ENCODE measurements at places on chromosomes 4 and X.

DNA sequence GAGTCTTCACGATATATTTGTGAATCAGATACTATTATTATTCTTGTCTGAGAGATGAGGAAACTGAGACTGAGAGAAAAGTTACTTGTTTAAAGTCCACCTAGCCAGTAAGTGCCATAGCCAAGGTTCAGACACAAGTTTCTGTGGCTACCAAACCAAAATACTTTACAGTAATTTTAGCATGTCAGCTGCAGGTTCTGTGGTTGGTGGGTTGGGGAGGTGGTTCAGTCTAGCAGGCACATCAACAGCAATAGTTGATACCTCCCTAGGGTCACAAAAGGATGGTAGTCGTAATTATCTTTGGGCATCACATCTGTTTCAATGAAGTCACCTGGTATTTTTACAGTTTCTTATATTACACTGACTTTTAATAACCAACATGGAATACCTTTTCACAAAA is 35.6 kb upstream of the EDA2R start:
- DNase-seq, result no peak

DNA sequence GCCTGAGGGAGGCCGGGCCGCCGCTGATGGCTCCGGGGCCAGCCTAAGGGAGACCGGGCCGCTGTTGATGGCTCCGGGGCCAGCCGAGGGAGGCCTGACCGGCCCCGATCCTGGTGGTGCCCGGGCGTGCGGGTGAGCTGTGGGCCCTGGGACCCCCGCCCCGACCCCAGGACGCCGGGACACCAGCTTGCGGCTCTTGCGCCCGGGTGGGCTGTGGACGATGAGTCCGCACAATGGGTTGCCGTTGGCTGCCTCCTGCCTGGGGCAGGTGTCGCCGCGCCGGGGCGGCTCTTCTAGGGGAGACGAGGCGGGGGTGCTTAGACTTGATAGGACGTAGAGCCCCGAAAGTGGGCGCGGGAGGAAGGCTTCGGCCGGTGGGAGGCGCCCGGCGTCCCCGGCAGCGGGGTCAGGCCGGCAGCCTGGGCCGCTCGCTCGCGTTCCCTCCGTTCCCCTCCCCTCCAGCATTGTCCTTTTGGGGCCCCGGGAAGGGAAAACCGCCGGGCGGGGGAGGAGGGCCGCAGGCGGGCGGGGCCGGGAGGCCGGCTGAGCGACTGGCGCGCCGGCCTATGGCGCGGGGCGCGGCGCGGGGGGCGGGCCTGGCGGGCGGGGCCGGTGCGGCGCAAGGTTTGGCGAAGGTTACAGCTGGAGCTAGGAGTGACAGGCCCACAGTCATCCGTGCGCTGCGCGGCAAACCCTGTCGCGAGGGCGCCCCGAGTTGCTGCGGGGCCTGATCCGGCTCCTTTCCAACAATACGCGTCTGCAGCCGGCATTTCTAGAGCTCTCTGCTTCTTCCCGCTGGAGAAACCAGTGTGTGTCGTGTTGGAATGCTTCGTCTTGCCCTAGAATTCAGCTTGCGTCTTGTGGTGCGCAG is 819 bp downstream of the KIAA0232 start:
- DNase-seq, result peak; percentile 83

DNA sequence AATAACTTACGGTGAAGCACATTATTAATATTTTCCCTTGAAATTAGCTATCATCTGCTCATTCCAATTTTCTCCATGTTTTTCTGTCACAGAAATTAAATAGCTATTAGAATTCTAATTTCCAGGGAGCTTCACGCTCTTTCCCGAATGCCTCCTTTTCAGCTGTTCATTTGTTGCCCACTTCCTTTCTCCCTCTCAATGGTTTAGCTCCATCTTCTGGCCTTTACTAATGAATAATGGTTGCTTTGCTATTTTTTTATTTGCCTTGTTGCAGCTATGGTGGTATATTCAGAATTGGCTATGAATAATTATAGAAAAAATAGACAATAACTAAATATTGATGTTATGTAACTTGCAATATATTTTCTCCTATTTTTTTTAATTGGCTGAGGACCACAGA is 70.5 kb downstream of the GRIA2 start:
- DNase-seq, result no peak

- DNase-seq, result no peak
These were observed 5.4 kb upstream of the SH3BP2 start for GRCh38 chr4:2787230-2788100.

DNA sequence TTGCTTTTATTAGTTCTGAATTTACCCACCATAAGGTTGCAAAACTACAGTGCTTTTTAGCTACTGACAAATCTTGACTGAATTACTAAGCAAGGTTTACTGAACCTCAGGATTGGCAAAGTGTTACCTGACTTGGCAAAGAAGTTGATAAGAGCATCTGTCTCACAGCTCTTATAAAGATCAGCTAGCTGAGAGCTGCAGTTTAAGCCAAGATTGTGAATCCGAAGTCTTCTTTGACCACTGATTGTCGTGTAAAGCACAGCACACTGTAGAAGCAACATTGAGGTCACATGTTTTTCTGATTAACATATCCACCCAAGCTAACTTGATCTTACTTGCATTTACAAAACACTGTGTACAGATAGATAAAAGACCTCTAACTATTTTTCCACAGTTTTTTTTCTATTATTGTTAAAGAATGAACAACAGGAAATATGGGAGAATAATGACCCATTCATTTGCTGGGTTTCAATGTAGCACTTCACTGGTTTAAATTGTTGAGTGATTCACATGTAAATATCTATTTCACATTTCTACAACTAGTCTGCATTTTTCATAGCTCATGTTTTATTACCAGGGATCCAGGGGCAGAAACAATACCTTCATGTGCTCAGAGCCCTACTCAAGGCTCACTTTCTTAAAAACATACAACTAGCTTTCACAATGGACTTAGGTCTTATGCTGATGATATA is 54.0 kb downstream of the METTL14 start:
- no peak for DNase-seq

GRCh38 chrX:15328131-15328530 is 7.2 kb downstream of the PIGA start:
- no peak for DNase-seq

- DNase-seq, result no peak
These were observed 114.6 kb downstream of the RASL11B start for GRCh38 chr4:52976523-52977230.

DNA sequence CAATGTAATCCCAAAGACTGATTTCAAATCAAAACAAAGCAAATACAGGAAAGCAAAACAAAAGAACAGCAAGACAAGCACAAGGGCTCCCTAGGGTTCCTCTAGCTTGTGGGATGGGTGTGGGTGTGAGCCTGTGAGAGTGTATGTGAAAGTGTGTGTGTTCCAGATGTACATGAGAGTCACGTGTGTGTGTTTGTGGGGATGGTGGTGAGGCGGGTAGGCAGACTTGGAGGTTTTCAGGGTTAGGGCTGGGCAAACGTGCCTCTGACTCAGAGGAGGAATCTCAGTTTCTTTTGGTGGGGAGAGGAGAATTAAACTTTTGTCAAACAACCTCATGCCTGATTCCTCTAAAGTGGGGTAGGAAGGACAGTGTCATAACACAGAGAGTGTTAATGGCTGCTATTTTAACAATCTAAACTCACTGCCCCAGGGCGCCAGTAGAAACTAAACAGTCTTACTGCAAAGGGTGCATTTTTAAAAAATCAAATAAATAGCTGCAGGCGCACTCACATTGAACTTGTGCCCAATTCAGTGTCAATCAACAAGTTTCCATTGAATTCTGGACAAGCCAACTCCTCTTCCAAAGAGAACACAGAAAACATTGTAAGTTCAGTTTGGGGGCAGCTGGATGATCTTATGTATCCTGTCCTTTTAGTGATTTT is 51.8 kb downstream of the CHRDL1 start:
- DNase-seq, result no peak

DNA sequence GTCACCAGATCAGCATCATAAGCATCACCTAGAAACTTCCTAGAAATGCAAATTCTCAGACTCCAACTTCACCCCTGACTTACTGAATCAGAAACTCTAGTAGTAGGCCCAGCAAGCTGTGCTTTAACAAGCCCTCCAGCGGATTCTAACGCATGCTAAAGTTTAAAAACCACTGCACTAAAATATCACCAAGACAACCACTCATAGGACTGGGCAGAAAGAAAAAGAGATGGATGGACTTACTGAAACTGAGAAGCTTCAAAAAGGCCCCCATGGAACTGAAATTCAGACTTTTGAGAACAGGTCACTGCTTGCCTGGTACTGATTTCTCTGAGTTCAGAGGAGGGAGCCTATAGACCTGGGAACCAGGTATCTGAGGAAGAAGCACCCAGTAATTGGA is 40.1 kb downstream of the FAM241A start:
- no peak for DNase-seq

- DNase-seq, result no peak
These were observed 528 bp upstream of the FGF2 start for GRCh38 chr4:122826079-122826527.

GRCh38 chr4:131002132-131002531 is 1906.2 kb downstream of the C4orf33 start:
- no peak for DNase-seq

GRCh38 chr4:167688660-167689142 is 403.6 kb upstream of the ANXA10 start:
- DNase-seq, result no peak

DNA sequence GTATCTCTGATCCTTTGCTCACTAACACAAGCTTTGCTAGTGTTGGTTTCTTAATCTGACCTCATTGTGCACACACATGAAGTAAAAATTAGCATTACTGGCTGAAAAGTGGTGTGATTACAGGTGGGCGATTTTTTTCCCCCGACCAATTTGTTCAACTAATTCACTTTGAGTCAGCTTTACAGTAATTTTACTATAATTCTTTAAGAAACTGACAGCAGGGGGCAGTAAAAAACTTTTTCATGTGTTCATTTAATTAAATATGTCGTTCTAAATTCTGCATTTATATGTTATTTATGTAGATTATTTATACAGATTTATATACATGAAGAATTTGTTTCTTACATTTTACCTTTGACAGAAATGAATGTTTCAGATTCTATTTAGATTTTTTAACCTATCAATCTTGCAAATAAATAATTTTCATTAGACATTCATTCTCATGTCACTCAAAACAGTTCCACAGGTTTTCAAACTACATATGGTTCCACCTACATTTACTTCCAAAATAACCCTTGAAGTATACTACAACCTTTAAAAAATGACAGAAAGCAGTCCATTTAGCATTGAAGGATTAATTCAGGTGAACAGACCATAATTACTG is 17.5 kb downstream of the PALLD start:
- DNase-seq, result no peak

GRCh38 chr4:75565481-75565880 is 9.6 kb downstream of the ODAPH start:
- DNase-seq, result no peak

GRCh38 chr4:79236785-79237184 is 89.1 kb downstream of the NAA11 start:
- DNase-seq, result no peak

DNA sequence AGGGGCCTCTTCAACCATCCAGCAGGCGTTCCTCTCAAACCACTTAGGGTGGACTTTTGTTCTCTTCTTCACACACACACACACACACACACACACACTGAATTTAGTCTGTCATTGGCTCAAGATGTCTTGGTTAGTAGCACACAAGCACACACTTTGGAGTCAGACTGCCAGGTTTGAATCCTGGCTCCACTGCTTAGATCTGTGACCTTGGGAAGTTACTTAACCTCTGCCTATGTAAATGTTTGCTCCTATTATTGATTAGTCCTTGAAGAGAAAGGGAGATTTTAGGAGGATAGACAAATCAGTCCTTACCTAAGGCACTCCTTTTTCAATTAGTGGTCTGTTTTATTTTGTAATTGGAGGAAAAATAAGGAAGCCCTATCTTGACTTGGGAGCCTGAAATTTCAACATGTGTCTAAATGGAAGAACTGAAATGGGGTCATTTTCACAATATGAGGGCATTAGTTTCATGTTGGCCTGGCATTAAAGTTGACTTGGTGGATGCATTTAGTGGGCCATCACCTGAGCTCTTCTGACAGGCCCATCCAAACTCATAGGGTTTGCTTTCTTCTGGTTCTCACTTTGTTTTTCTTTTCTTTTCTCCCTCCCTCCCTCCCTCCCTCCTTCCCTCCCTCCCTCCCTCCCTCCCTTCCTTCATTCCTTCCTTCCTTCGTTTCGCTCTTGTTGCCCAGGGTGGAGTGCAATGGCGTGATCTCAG is 13.3 kb upstream of the TMEM131L start:
- no peak for DNase-seq

DNA sequence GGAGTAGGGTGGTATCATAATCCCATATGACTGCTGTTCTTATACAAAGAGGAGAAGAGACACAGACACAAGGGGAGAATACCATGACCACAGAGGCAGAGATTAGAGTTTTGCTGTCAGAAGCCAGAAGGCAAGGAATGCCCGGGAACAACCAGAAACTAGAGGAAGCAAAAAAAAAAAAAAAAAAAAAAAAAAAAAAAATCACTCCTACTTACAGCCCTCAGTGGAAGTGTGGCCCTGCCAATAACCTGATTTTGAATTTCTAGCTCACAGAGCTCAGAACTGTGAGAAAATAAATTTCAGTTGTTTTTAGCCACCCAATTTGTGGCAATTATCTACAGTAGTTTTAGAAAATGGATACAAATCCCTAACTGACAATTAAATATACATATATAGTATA is 30.4 kb upstream of the UBE2NL start:
- no peak for DNase-seq

GRCh38 chr4:14177987-14178386 is 550.5 kb upstream of the BOD1L1 start:
- DNase-seq, result no peak

DNA sequence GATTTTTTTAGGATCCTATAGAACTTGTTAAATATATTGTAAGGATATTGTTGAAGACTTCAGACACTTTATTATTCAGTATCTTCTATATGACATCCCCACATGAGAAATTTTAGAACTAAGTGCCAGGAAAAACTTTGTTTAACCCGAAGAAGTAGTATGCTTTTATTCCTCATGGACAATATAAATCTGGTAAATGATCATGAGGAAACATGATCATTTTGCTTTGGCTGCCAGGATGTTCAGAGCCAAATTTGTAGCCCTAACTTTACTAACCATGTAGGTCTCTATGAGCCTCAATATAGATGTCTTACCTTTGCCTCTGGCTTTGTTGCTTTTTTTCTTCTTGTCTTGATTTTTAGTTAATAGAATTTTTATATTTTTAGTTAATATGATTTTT is 77.8 kb upstream of the TEX13D start:
- DNase-seq, result no peak

- DNase-seq, result no peak
These were observed 957.8 kb downstream of the C4orf33 start for GRCh38 chr4:130053723-130054122.

GRCh38 chr4:156248917-156249316 is 295.3 kb upstream of the CTSO start:
- DNase-seq, result no peak

- DNase-seq, result peak; percentile 16
These were observed 88.8 kb upstream of the ESX1 start for GRCh38 chrX:104343428-104344129.

DNA sequence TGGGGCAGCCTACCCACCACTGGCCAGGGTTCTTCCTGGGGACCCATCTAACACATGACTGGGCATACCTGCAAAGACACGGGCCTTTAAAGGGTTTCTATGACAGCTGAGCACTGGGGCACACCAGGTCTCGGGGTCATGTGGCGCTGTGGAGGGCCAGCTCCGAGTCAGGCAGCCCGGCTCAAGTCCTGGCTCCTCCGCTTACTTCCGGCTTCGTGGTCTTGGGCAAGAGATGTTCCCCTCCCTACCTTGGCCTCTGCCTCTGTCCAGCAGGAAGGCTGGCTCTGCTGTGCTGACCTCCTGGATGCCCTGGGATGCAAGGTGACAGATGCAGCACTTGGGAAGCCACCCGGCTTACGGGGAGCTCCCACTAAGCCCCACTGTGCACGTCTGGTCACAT is 37.6 kb downstream of the HTRA3 start:
- DNase-seq, result no peak
